ENCODE measurements at places on chromosomes 12 and 14.
A peak's percentile ranks its signal among the peaks of the same experiment; 100 is the strongest.

DNA sequence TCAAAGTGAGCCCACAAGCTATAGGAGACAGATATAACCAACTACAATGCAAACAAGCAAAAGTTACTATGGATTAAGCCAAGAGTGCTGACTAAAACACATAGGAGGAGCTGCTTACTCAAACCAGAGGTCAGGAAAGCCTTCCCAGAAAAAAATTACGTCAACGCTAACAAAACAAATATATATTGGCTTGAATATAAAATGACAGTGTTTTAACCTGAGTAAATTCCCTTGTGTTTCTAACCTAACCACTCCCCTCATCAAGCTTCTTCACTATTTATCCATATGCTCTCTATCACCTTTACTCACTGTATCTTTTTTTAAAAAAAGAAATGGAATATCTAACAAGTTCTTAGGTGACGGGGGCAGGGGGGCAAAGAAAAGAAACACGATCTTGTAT lies 115.9 kb downstream of the MED13L start:
- DNase-seq: no peak

DNA sequence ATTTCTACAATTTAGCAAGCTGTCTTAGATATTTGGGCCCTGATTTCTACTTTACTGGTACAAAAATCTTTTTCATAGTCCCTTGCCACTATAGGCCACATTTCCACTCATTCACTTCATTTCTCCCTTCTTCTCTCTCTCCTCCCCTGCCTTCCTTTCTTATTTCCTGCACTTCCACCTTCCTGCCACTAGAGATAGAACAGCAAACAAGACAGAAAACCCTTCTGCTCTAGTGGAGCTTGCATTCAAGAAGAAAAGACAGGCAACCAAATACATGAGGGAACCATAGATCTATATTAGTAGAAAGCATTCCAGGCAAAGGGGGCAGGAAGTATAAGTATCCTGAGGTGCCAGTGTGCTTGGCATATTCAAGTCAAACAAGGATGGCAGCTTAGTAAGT lies 623.5 kb downstream of the FLRT2 start:
- DNase-seq: no peak

DNA sequence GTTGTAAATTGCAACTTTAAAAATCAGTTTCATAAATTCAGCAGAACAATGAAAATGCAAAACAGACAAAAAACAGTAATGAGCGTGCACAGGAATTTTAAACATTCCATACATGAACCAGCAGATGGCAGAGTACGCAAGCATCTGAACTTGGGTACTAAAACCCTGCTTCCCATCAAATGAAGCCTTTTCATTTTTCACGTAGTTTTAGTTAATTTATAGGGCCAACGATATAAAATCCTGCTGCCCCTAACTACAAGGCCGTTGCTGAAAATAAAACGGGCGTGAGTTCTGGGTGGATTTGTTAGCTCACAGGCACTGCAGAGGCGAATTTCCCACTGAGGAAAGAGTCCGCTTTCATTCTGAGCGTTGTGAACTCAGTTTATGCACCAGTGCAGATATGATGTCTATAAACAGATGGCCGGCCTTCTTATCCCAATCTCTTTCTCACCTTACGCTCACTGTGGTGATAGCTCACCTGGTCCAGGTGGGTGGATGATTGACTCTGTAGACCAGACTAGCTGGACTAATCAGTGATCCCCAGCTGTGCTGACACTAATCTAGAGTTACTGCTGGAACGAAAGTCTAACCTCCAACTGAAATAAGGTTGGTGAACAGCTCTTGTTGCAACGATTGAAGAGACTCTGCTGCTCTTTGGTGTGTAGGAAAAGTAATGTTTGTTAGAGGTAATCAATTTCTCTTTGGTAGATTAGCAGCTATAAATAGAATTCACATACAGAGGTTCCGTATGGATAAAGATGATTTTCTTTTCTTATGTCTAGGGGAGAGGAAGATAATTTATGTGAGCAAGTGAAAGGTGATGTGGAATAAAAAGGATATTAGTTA lies 89.2 kb downstream of the PDZRN4 start:
- peak; percentile 25 for DNase-seq

DNA sequence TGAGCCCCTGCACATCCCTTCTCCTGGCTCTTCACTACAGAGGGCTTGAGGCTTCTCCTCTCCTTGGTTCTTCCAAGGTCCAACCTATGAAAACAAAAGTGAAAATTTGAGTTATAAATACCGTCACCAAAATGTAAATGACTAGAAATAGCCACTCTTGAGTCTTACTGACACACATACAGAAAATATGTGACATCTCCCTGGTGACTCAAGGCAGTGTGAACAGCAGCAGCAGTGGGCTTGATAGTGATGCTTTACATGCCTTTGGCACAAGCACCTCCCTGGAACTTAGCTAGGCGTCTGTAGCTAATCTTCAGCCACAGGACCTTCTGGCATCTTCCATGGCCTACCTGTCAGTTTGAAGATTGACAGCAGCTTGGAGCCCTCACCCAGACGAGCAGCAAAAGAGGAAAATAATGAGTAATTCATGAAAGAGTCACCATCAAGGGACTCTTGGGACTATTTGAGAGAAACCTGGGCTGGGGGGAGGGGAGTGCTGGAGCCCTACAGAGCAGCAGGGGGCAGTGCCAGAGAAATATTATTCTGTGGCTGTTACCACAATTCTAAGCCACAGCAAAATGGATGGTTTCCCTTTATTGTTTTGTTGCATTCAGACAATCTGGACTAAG lies 158.0 kb downstream of the KCNK10 start:
- no peak for DNase-seq

DNA sequence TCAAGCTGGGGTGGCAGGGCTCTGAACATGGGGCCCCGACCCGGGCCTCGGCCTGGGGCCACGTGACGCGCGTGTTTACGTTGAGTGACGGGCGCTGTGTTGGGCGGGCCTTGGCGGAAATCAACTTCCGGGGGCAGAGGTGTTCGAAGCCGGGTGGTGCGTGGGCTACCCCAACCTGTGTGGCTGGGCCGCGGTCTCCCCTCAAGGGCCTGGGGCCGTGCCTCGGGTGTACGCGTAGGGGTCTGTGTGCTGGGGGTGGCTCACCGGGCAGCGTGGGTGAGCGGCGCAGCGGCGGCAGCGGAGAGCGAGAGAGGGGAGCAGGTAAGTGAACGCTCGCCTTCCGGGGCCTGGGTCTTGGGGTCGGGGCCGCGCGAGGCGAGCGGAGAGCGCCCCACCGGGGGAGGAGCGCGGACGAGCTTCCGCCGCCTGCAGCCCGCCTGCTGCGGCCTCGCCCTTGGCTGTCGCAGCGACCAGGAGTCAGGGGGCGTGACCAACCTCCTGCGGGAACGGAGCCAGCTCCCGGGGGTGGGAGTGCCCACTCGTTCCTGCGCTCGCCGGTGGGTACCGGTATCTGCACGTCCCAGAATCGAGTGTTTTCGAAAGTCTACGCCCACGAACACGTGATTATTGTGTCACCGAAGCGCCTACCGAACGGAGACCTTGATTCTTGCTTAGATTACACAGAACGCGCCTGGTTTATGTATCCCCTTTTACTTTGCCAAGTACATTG lies at the start of gene CCDC91:
CCDC91 (plus strand) TSS at position 136 of the 730 bp plus-strand sequence. CDS start 66,760 bp downstream, outside the sequence.
- peak; percentile 70 for DNase-seq

- DNase-seq: no peak
Measured at GRCh38 chr12:6975297-6976032, 4.8 kb downstream of the EMG1 start.

GRCh38 chr12:19382111-19382526 lies 57.2 kb upstream of the AEBP2 start:
- no peak for DNase-seq

DNA sequence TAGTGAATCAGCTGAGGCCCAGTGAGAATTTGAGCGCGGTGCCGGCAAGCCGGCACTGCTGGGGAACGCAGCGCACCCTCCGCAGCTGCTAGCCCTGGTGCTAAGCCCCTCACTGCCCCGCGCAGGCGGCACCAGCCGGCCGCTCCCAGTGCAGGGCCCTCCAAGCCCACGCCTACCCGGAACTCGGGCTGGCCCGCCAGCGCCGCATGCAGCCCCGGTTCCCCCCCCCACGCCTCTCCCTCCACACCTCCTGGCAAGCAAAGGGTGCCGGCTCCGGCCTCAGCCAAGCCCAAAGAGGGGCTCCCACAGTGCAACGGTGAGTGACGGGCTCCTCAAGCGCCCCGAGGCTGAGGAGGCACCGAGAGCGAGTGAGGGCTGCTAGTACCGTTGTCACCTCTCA lies 54.5 kb upstream of the VASH1 start:
- DNase-seq: no peak

- no peak for DNase-seq
Measured at GRCh38 chr12:90575995-90576394, 379.0 kb downstream of the CCER1 start.

DNA sequence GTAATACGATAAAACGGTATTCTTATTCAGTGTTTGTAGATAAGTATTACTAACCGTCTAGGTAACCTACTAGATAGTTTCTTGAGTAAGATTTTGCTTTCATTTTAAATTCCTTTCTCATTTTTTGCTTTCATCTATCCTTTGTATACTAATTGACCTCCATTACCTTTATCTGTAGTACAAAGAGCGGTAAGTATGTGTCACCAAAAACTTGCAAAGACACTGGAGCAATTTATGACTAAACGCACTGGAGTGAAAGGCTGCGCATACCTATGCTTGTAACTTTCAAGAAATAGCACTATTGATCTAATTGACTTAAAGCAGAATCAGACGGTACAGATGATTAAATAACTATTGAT lies 1.7 kb downstream of the ARHGAP5 start:
- no peak for DNase-seq

DNA sequence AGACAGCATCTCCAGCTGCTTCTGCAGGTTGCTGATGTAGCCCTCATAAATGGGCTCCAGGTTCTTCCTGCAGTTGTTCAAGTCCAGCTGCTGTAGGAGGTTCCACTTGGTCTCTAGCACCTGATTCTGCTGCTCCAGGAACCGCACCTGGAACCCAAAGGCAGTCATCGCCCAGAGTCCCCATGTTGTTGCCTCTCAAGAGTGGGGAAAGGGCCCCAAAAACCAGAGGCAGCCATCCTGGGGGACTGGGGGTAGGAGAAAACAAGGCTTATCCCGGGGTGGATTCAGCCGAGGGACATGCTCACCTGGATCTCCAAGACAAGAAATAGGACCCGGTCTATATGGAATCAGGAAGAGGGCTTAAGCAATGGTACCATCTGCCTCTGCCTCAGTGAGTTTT lies 2.3 kb downstream of the KRT72 start:
- no peak for DNase-seq

GRCh38 chr12:28941248-28941647 lies 207.8 kb upstream of the FAR2 start:
- no peak for DNase-seq

DNA sequence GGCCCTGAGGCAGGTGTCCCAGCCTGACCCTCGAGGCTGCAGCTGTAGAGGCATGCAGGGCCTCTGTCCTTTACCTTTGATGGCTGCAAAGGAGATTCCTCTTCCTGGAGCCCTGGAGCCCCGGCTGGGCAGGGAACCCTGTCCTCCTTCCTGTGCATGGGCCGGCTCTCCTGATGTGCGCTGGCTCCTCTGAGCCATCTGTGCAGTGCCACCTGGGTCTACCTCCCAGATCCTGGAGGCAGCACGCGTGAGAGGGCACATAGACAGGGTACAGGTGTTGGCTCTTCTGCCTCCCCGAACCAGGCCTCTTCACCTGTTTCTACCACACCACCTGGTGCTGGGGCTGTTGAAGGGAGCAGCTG lies 115.1 kb downstream of the BEGAIN start:
- DNase-seq: no peak

DNA sequence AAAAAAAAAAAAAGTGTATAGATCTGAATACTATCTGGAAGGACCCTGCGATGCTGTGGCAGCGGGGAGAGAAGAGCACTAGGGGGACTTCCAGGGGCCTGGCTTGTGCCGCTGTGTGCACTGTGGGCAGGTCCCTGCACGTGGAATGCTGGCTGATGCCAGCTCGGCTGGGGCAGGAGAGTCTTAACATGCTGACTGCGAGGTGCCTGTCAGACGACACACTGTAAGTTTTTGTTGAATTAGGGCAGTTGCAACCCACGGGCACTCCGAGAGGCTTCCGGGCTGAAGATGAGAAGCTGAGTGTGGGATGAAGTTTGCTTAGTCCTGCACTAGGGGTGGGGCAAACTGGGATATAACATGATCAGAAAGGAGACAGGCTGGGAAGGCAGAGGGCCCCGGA lies 10.7 kb downstream of the GLT1D1 start:
- no peak for DNase-seq

DNA sequence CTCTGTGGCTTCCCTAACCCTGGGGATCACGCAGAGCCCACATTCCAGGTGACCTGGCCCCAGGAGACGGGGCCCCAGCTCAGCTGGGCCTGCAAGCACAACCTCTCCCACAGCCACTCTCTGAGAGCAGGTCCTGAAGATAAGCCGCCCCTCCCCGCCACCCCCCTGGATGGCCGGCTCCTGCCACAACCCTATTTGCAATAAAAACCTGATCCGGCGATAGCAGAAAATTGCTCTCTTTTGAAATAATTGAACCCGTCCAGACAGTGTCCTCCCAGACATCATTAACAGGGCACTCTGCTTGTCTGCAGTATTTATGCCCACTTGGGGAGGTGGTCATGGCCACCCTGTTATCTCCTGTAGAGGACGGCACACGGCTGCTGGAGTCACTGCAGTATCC lies 5.0 kb downstream of the C14orf180 start:
- DNase-seq: no peak

GRCh38 chr12:129966146-129966995 lies 62.5 kb upstream of the TMEM132D start:
- DNase-seq: no peak

DNA sequence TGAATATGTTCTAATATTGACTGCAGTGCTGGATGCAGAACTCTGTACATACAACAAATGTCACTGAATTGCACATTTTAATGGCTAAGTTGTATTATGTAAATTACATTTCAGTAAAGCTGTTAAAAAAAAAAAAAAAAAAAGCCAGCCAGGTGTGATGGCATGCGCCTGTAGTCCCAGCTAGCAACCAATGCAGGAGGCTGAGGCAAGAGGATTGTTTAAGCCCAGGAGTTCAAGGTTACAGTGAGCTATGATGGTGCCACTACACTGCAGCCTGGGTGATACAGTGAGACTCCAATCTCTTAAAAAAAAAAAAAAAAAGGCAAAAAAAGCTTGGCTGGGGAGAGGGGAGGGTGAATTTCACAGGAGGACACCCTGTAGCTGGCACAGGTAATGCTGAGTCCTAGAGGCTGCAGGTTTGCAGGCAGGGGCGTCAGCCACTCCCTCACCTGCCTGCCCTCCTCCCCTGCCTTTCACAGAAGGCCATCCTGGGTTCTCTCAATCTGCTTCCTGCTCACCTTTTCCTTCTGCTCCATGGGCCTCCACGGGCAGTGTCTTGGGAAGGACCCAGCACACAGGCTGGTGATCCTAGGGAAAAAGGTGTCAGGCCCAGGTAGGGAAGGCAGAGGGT lies 40.7 kb downstream of the TESC start:
- DNase-seq: no peak

Data from MV-4-11 (cell line).